Breast epithelium (tissue), 4 donors: ENCODE measurements at places on chromosomes 7 and 10. TPM values are rescaled to one million over a fixed set of nuclear protein-coding genes. Genes with fewer than 3 reads are reported as not detected.

- no peaks in the 10 kb centered on the region for H3K36me3 ChIP-seq
- H3K27me3 ChIP-seq = no peaks in the 10 kb centered on the region
- H3K27ac ChIP-seq = no peak overlapping the region
- DNase-seq = no peak
Measured at GRCh38 chr10:31789555-31789954, 139.1 kb downstream of the ARHGAP12 start.

GRCh38 chr10:77361831-77362230, 275.8 kb downstream of the KCNMA1 start:
- H3K27me3 ChIP-seq = no peaks in the 10 kb centered on the region
- DNase-seq = no peak
- H3K4me3 ChIP-seq = no peak overlapping the region
- H3K4me1 ChIP-seq = no peaks in the 10 kb centered on the region
- H3K36me3 ChIP-seq = no peaks in the 10 kb centered on the region
- H3K27ac ChIP-seq = no peak overlapping the region

GRCh38 chr10:125023255-125023654, 81.3 kb downstream of the ZRANB1 start:
- H3K4me3 ChIP-seq = no peak overlapping the region
- no peak overlapping the region for H3K27ac ChIP-seq
- no peaks in the 10 kb centered on the region for H3K36me3 ChIP-seq
- no peak for DNase-seq

GRCh38 chr10:38740102-38740501, 646.0 kb downstream of the ZNF37A start:
- no peaks in the 10 kb centered on the region for H3K36me3 ChIP-seq
- H3K4me1 ChIP-seq = no peaks in the 10 kb centered on the region
- no peak overlapping the region for H3K4me3 ChIP-seq
- no peak for DNase-seq
- H3K27ac ChIP-seq = no peak overlapping the region

Gene TEX36
- total RNA-seq = not detected

GRCh38 chr7:68491523-68492358, 1106.5 kb upstream of the AUTS2 start:
- no peaks in the 10 kb centered on the region for H3K36me3 ChIP-seq
- H3K27me3 ChIP-seq = no peaks in the 10 kb centered on the region

Gene ACBD7
- 1.1 TPM for total RNA-seq

Gene ANK3
- 57.4 TPM for total RNA-seq

- no peak for DNase-seq
- H3K27me3 ChIP-seq = no peaks in the 10 kb centered on the region
- H3K4me1 ChIP-seq = no peaks in the 10 kb centered on the region
- H3K36me3 ChIP-seq = no peaks in the 10 kb centered on the region
- H3K4me3 ChIP-seq = no peak overlapping the region
- peak overlapping the region; percentile 3 for H3K27ac ChIP-seq
Measured at GRCh38 chr10:104307576-104308438, 30.5 kb downstream of the ITPRIP start.

Gene VGF
- total RNA-seq = 0.16 TPM

DNA sequence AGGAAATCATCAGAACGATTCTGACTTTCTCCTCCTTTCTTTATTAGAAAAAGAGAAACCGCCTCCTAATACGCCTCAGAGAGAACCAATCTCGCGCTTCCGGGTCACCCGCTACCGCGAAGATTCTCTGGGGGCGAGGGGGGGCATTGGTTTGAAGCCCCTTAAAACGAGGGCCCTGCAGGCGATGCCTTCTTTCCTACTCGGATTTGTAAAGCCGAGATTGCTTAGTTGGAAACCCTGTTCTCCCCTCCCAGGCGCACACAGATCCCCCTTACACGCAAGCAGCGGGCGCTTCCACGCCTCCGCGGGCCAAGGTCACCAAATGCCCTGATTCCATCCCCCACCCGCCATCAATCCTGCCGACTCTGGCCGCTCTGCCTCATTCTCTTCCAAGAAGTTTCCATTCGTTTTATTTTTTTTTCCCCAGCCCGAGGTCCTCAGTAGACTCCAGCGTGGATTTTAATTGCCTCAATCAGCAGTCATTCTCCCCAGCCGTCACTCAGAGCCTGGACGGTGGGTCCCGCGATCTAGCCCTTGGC, 1.1 kb upstream of the GAD2 start:
- peaks cover 13% of the 10 kb centered on the region for H3K4me1 ChIP-seq
- H3K27ac ChIP-seq = no peak overlapping the region
- H3K27me3 ChIP-seq = peaks cover 100% of the 10 kb centered on the region
- no peak for DNase-seq
- H3K36me3 ChIP-seq = no peaks in the 10 kb centered on the region

DNA sequence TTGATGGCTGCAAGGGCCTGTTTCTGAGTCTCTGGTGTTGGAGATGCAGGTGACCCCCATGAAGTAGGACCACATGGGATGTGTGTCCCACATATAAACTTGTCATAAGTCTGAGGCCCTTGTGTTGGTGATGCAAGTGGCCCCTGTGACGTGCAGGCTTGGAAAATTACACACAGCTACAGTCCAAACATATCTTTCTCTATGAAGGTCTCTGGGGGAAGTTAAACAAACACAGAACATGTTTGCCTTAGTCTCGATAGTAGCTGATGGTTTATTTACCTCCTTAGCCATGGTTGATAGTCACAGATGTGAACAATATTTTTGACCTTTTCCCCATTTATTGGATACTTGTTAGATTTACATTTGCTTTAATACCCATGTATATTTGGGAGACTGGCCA, 64.7 kb downstream of the ADCY1 start:
- no peak overlapping the region for H3K4me3 ChIP-seq
- no peaks in the 10 kb centered on the region for H3K36me3 ChIP-seq
- H3K4me1 ChIP-seq = no peaks in the 10 kb centered on the region
- no peaks in the 10 kb centered on the region for H3K27me3 ChIP-seq

DNA sequence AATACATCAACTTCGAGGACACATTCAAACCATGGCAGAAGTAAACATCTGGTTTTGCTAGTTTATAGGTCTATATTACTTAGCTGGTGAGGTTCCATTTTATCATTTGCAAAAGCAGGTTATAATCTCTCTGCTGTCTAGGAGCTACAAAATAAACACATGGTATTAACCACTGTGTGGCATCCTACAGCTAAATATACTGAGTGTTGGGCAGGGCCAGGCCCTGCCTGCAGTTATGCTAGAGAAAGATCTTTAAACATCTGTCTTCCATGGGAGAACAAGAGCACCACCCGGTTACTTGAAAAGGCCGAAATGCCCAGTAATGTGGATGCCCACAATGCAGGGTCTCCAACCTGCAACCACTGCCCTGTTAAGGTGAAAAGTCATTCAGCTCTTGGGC, 20.6 kb upstream of the FKBP9 start:
- H3K27ac ChIP-seq = no peak overlapping the region
- H3K27me3 ChIP-seq = no peaks in the 10 kb centered on the region

DNA sequence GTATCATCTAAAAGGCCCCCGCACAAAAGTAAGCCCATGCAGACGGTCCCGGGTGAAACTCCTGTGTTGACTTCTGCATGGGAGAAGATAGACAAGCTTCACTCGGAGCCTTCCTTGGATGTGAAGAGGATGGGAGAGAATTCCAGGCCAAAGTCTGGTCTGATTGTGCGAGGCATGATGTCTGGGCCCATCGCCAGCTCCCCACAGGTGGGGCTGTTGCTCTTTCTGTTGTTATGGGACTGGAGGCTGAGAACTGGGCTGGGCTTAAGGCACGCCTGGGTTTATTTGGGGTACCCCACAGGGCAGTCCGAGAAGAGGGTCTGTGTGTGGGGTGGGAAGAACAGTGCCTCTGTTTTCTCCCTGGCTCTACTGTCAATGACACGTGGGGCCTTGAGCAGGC, 14.6 kb downstream of the MINDY4 start:
- no peaks in the 10 kb centered on the region for H3K36me3 ChIP-seq
- no peak overlapping the region for H3K4me3 ChIP-seq
- H3K4me1 ChIP-seq = no peaks in the 10 kb centered on the region

Gene GIMAP2
- 18.2 TPM for total RNA-seq

GRCh38 chr7:157832421-157832820, 495.6 kb downstream of the DNAJB6 start:
- H3K27ac ChIP-seq = no peak overlapping the region
- DNase-seq = no peak

- no peaks in the 10 kb centered on the region for H3K27me3 ChIP-seq
- no peak for DNase-seq
- H3K27ac ChIP-seq = no peak overlapping the region
- H3K4me3 ChIP-seq = no peak overlapping the region
- H3K4me1 ChIP-seq = no peaks in the 10 kb centered on the region
Measured at GRCh38 chr10:7389844-7390243, 21.0 kb downstream of the SFMBT2 start.

GRCh38 chr10:88256013-88256680, 327.0 kb downstream of the RNLS start:
- H3K27ac ChIP-seq = peak overlapping the region; percentile 72
- H3K4me1 ChIP-seq = peaks cover 7% of the 10 kb centered on the region
- peak overlapping the region; percentile 43 for H3K4me3 ChIP-seq
- DNase-seq = peak; percentile 49
- H3K27me3 ChIP-seq = no peaks in the 10 kb centered on the region

GRCh38 chr7:100441641-100442535, 5.6 kb upstream of the PPP1R35 start:
- H3K36me3 ChIP-seq = no peaks in the 10 kb centered on the region
- no peaks in the 10 kb centered on the region for H3K4me1 ChIP-seq

GRCh38 chr10:91887272-91888076, 21.8 kb downstream of the FGFBP3 start:
- H3K36me3 ChIP-seq = no peaks in the 10 kb centered on the region
- no peak for DNase-seq
- peak overlapping the region; percentile 26 for H3K27ac ChIP-seq
- H3K4me3 ChIP-seq = peak overlapping the region; percentile 72

DNA sequence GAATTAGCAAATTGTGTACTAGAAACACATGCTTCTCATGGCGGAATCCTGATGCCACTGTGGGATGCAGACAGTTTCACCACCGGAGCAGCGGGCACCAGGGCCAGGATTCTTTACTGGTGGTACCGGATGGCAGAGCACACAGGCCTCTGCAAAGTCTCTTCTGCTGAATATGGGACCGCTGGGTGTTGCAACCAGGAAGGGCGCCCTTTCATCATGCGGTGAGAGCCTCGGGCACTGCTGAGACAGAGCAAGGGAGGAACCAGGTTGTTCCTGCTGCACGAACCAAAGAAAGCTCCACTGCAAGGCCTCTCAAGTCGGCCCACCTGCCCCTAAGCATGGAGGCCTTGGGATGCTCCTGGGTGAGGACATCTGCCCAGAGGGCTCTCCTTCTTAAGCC, 57.0 kb upstream of the NMT2 start:
- no peaks in the 10 kb centered on the region for H3K4me1 ChIP-seq
- no peaks in the 10 kb centered on the region for H3K27me3 ChIP-seq
- no peak overlapping the region for H3K27ac ChIP-seq
- DNase-seq = no peak
- H3K36me3 ChIP-seq = no peaks in the 10 kb centered on the region
- no peak overlapping the region for H3K4me3 ChIP-seq
